ENCODE measurements at places on chromosomes 7 and 10.

DNA sequence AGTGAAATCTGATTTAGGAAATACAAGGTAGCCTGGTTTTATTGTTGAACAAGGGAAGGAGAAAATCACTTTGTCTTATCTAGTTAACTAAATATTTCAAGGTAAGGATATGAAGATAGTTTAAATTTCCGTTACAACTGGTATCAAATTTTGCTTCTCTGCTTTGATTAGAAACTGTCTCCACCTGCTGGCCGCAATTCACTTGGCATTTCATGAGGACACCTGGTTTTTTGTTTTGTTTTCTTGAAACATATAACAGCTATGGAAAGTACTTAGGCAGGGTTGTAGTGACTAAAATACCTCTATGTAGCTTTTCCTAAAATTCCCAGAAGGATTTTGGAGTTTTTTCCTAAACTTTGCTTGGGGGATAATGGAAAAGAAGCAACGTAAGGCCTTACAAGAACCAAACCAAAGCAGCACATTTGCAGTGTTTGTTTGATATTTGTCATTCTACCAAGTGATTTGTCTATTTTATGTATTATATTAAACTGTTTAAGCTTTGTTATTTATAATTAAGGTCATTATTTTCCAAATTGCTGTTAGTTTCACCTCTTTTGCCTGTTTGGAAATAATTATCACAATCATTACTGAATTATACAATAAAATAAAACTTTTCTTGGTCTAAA, 73.6 kb downstream of the AHCYL2 start:
- DNase-seq: peak; percentile 44

GRCh38 chr7:7830122-7830878, 111.9 kb upstream of the RPA3 start:
- DNase-seq: no peak

DNA sequence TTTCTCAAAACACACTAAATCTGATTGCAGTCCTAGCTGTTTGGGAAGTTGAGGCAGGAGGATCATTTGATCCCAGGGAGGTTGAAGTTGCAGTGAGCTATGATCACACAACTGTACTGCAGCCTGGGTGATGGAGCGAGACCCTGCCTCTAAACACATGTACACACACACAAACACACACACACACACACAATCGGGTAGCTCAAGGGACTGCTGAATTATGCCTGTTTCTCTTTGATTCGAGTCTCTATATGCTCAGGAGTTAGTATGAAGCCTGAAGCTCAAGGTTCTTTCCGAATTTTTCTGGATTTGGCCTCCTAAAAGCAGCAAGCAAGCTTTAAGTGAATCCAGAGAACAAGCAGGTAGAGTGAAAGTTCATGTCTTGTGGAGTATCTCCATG, 22.5 kb downstream of the PRTFDC1 start:
- no peak for DNase-seq

DNA sequence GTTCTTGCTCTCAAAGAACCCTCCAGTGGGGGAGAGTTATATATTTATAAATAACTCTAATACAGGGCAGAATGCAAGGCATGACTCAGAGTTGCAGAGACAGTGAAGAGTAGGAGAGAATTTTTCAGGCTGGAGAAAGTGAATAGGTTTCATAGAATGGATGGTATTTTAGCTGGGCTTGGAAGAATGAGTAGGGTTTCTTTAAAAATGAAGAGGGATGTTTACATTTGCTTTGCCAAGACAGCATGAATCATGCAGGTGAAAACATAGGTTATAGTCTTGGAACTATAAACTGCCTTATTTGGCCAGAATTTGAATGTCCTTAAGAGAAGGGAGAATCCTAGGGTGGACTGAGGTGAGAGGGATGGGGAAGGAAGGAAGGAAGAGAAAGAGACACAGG, 124.8 kb downstream of the CPED1 start:
- DNase-seq: no peak

- no peak for DNase-seq
These were observed 10.3 kb downstream of the FAM3C start for GRCh38 chr7:121385800-121386179.

DNA sequence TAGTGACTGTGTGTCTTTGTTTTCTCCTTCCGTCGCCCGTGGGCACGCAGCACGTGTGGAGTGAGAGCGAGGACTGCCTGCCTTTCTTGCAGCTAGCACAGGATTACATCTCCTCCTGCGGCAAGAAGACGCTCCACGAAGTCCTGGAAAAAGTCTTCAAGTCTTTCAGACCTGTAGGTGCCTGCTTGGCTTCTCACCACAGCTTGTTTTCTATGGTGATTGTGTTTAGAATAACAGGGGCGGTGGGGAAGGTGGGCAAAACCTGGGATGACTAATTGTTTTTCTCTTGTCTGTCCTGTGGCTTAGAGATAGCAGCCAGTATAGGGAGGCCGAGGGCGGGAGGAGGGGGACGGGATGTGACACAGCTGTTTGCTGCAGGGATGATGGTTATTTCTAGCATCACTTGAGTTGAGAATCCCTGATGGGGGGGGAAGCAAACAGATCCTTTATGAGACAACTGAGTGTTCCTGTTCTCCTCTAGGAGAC, 11.4 kb downstream of the MTURN start:
- DNase-seq: no peak

DNA sequence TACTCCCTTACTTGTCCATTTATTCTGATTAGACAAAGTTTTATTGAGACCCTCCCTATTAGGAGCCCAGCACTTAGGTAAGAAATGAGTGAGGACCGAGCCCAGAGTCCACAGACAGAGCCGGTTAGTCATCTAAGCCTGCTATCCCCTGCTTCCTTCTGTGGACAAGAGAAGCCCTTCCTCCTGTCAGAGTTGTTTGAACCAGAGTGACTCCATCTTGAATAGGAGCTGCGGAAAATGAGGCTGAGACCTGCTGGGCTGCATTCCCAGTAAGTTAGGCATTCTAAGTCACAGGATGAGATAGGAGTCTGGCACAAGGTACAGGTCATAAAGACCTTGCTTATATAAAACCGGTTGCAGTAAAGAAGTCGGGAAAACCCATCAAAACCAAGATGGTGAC, 109.1 kb downstream of the CPXM2 start:
- DNase-seq: no peak

GRCh38 chr10:22174442-22174841, 43.4 kb downstream of the EBLN1 start:
- DNase-seq: no peak

- DNase-seq: no peak
These were observed 478.7 kb downstream of the GRM8 start for GRCh38 chr7:126774077-126774476.

- peak; percentile 15 for DNase-seq
These were observed 101.1 kb upstream of the RET start for GRCh38 chr10:42975558-42976340.

- no peak for DNase-seq
These were observed 241.6 kb upstream of the CACNA2D1 start for GRCh38 chr7:82685214-82685613.

DNA sequence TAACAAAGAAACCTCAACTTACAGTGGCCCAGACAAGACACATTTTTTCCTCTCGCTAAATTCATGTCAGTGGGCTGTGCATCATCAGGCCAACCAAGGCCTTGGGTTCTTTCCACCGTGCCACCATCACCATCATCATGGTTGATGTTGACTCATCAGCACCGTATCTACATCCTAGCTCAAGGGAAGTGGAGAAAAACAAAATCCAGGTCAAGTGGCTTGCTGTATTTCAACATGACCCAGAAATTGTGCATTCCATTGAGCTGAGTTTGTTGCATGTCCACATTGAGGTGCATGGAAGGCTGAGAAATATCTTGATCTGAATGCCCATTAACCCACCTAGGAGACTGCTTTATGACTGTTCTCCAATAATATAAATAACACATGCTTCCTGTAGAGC, 312.4 kb upstream of the CDC14C start:
- DNase-seq: no peak

GRCh38 chr10:82660205-82660604, 785.2 kb downstream of the NRG3 start:
- no peak for DNase-seq

DNA sequence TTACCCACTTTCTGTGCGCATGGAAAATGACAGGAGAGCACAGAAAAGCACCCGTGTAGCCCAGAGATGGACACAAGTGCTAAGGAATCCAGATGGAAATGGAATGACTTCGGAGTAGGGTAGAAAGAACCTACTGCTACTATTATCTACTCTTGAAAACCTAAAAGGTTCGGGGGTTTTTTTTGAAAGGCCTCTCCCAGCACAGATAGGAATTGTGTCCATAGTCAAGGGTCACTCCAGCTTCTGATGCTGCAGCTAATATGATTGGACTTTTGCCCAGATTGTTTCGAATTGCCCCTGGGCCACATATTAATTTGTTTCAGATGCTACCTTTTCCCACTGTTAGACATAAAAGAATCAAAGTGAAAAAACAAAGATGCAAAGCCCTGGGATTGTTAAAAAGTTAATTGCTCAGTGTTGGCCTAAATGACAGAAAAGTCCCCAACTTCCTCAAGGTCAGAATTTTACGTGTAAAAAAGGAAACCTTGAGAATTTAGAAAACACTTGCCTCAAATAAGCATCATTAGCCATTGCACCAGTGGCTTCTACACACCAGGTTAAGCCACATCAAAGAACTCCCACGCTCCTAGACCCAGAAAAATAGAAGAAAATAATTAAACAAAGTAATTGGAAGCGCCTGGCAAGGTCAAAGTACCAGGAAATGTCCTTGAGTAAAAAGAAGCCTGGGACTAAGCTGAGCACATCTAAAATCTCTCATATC, 40.8 kb upstream of the INSIG1 start:
- DNase-seq: no peak

- DNase-seq: no peak
These were observed 27.3 kb downstream of the MDFIC start for GRCh38 chr7:114949231-114949630.

DNA sequence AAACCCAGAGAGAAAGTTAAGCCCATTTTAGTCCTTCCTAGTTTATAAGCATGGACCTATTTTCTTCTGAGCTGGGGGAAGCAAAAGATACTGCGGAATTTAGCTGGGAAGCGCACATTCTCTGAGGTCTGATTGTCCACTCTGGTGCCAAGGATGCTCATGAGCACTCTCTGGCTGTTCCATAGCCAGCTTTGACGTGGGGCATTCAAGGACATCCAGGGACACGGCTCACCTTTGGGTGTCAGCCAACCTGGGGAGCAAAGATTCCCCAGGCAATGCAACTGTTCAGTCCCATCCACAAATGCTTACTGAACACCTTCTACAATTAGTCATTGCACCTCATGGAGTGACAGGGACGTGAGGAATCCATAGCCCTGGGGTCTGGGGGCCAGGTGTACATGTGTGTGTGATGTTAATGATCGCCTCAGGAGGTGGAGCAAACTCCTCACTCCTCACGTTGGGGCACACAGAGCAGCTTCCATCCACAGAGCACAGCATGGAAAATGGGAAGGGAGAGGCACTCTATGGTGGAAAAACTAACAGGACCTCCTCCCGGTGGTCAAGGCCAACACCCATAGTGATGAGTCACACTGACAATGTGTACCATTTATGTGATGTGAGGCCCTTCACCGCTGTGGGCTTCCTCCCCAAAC, 67.5 kb upstream of the IGFBP3 start:
- DNase-seq: no peak

DNA sequence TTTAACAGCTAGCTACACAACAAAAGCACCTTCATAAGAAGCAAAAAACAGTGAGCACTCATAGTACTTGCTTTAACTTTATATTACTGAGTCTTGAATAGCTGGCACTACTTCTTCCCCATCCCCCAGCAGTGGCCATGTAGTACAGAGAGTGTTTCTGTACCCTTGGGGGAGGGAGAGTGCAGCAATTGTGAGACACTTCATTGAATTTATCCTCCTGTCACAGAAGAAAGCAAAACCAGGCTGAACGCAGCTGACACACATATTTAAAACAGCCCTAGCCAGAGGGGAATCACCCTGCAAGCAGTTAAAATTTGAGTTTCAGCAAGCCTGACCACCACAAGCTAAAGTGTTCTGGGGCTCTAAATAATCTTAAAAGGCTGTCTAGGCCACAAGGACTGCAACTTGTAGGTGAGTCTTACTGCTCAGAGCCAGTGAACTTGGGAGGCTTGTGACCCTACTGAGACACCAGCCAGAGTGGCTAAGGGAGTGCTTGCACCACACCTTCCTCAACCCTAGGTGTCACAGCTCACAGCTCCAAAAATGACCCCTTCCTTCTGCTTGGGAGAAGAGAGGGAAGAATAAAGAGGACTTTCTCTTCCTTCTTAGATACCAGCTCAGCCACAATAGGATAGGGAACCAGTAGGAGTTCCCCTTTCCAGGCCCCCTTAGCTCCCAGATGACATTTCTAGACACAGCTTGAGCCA, 97.7 kb upstream of the MEOX2 start:
- no peak for DNase-seq

DNA sequence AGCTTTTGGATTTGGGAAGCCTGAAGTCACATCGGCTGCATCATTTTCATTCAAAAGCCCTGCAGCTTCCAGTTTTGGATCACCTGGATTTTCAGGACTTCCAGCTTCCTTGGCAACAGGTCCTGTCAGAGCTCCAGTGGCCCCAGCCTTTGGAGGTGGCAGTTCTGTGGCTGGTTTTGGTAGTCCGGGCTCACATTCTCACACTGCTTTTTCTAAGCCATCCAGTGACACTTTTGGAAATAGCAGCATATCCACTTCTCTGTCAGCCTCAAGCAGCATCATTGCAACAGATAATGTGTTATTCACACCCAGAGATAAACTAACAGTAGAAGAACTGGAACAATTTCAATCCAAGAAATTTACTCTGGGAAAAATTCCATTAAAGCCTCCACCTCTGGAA, 18.5 kb downstream of the NUP42 start:
- no peak for DNase-seq

- DNase-seq: no peak
These were observed 372.4 kb upstream of the LRGUK start for GRCh38 chr7:133754708-133755107.

DNA sequence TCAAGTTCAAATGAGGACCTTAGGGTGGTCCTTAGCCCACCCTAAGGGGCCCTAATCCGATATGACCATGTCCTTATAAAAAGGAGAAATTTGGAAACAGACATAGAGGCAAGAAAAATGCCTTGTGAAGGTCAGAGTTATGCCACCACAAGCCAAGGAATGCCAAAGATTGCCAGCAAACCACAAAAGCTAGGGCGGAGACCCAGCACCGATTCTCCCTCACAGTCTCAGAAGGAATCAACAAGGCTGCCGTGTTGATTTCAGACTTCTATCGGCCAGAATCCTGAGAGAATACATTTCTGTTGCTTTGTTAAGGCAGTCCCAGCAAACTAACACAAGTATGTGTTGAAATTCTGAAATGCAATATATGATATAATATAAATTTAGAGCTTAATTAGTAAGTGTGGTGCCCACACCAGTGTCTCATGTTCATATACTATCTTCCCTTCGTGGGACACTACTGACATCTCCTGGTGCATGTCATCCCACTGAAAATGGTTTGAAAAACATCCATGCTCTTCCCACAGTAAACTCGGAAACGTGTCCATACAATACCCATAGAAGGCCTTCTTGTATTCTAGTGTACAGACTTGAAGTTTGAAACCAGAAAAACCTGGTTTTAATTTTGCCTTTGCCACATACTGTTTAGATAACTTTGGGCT, 349.0 kb downstream of the TNS3 start:
- DNase-seq: no peak

GRCh38 chr7:122438006-122438405, 133.5 kb upstream of the FEZF1 start:
- DNase-seq: no peak

Data from left cardiac atrium (tissue), 4 donors.